ENCODE measurements at places on chromosomes 1 and 21.

DNA sequence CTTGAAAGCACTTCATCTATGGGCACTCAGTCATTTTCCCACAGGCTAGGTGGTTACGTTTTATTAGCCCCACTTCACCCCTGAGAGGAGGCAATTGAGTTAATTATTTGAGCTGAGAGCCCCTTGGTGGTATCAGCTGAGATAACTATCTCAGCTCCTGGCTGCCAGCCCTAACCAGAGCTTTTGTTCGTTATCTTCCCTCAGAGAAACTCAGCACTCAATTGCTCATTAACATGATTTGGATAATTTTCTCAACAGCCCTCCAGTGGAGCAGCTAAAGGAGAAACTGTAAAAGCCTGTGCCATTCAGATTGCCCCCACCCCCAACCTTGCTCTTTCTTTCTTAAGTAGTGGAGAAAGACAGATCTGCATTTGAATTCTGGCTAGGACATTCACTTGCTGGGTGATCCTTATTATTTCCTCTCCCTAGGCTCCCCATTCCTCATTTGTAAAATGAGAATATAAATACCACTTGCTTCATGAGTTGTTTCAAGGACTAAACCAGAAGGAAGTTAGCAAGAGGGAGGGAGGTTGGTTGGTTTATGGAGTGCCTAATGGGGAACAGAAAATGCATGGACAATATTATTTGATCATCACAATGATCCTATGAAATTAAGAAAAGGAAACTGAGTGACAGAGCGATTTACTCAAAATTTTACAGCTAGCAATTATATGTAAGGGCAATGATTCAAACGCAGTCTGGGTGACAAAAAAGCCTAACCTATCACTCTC, 218.7 kb upstream of the FGGY start:
- no peak for DNase-seq

- DNase-seq, result no peak
Measured at GRCh38 chr1:53967409-53968124, 21.4 kb downstream of the LRRC42 start.

DNA sequence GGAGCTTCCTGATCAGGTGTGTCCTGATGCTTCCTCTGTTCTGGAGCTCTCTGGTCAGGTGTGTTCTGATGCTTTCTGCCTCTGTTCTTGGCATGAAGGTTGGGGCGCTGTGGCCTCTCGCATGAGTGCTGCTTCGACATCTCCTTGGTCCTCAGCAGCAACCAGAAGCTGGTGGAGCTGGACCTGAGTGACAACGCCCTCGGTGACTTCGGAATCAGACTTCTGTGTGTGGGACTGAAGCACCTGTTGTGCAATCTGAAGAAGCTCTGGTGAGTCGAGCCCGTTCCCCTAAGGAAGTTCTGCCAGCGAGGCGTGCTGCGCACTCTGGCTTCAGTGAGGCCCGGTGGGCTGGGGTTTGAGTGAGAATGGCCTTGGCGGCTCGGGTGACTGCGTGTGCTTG, 18.0 kb downstream of the NLRP3 start:
- no peak for DNase-seq

- DNase-seq, result no peak
Measured at GRCh38 chr1:100456880-100457279, 81.1 kb upstream of the GPR88 start.

DNA sequence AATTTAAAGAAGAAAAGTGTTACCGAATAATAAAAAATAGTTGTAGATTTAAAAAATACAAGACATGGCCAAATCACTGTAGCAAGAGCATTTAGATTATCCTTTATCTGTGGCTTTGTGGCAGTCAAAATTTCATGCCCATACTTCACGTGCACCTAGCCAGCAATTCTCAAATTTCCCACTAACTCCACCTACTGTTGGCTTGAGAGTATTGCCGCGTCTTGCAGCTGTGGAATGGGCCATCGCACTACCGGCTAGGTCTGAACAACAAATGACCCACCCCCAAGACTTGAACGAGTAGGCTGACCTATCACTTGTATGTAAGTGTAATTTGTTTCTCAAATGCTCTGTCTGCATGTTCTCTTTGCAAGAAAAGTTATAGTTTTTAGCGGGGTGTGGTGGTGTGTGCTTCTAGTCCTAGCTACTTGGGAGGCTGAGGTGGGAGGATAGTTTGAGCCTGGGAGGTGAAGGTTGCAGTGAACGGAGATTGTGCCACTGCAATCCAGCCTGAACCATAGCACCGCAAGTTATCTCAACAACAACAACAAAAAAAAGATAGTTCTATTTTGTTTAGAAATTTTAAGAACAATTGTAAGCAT, 4.1 kb downstream of the KRTAP13-4 start:
- DNase-seq, result peak; percentile 12

DNA sequence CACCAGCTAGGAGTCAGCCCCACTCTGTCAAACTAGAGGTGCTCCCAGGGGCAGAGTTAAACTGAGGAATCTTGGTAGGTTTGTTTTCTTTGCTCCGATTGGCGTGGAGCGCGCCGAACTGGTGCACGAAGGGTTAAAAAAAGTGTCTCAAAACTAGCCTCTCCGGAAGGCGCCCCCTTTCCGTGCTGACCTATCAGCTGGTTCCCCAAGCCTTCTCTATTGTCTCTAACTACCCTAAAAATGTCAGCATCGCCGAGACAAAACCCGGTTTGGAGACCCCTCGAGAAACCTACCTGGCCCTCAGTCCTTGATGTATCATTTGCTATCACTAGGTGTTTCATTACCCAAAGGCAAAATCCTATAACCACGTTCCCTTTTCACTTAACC, 2.2 kb downstream of the TGFB2 start:
- no peak for DNase-seq

- DNase-seq, result peak; percentile 71
Measured at GRCh38 chr1:39955547-39956539, 898 bp downstream of the MFSD2A start.

GRCh38 chr1:174874331-174875053, 125.3 kb upstream of the CACYBP start:
- no peak for DNase-seq

DNA sequence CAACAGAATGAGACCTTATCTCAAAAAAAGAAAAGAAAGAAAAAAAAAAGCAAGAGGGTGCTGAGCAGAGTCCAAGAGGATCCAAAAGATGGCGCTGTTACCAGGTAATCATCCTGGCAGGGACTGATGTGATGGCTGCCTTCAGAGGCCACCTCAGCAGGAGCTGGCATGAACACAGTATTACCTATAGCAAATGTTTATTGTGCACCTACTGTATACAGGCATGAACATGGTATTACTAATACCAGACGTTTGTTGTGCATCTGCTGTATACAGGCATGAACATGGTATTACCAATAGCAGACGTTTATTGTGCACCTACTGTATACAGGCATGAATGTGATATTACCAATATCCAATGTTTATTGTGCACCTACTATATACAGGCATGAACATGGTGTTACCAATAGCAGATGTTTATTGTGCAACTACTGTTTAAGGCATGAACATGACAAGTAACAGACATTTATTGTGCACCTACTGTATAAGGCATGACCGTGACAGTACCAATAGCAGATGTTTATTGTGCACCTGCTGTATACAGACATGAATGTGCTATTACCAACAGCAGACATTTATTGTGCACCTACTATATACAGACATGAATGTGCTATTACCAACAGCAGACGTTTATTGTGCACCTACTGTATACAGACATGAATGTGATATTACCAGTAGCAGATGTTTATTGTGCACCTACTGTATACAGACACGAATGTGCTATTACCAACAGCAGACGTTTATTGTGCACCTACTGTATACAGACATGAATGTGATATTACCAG, 115.1 kb upstream of the TMEM51 start:
- no peak for DNase-seq

GRCh38 chr1:55580845-55581332, 365.7 kb upstream of the USP24 start:
- peak; percentile 92 for DNase-seq

DNA sequence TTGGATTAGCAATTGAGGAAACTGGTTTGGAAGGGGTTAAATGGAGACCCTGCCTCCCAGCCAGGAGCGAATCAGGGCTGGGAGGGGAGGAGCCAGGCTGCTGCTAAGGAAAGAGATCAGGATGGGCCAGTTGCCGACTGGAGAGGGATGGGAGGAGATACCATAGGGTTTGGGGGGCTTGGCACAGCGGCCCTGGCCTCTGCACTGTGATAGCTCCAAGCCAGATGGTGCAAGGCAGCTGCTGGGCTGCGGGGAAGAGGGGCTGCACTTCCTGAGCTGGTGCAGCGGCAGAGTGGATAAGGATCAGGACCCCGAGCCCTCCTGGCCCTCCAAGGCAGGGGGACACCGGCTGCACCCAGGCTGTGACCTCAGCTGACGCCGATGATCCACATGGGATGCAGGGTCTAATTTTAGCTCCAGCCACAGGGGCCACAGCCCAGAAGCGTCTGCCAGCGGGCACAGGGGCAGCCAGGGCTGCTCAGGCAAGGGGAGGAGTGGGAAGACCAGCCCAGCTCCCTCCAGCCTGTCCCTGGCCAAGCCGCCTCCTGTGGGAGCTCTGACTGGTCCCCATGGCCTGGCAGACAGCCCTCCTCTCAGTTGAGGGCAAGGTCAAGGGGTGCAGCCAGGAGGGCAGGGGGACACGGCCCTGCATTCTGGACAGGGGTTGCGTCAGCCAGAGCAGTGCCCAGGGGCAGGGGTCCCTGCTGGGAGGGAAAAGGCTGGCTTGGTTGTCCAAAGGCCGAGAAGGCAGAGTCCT, at the start of gene EXTL1:
TSS of gene EXTL1 (plus strand) at position 129 of the 757 bp plus-strand sequence. CDS start 872 bp downstream, outside the sequence.
- DNase-seq, result peak; percentile 70

- no peak for DNase-seq
Measured at GRCh38 chr21:35528116-35529042, 479.3 kb upstream of the RUNX1 start.

DNA sequence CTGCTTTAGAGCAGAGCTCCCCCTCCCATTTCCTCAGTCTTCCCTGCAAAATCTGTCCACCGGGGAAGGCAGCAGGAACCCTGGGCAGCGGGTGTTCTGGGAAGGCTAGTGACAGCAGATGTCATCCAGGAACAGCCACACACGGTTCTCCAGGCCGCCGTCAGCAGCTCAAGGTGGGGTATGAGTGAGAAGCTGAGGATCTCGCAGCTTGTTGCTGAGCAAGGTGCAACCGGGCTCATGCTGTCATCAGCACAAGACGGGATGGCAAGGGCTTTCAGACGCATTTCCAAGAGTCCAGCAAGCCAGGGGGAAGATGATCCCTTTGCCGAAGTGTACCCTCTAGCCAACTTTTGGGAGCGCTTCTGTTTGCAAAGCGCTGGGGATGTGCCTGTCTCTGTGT, 23.0 kb upstream of the SPSB1 start:
- no peak for DNase-seq

DNA sequence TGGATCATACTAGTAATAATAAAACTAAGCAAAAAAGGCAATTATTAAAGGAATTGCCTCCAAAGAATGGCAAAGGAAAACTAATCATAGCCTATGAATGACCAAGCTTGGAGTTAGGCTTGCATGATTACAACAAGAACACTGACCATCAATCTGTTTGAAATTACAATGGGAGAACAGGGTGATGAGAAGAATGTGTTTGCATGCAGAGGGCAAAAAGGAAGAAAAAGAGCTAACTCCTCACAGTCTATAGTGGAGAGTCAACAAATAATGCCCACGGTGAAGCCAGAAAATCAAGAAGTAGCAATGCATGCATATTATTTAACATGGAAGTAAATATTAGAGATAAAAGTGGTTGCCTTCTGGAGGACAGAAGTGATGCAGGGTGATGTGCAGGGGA, 71.8 kb downstream of the COLGALT2 start:
- no peak for DNase-seq

GRCh38 chr1:87523466-87523865, 194.8 kb downstream of the LMO4 start:
- DNase-seq, result no peak

GRCh38 chr1:93603106-93603505, 78.5 kb downstream of the BCAR3 start:
- DNase-seq, result no peak

DNA sequence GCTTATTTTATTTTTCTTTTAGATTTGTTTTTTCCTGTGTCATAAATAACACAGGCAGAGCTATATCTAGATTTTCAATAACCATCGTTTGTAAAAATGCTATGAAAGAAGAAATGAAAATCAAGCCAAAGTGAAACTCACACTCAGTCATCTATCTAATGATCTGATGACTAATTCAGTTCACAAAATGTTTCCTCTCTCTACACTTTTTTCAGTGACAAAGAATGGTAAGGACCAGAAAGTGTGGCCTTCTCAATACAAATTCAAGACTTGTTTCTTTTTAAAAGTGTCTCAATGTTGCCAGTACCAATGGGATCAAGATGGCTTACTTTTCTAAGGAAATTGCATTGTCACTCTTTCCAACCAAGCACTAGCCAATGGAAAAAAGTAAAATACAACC, 282.8 kb upstream of the PKN2 start:
- DNase-seq, result no peak

DNA sequence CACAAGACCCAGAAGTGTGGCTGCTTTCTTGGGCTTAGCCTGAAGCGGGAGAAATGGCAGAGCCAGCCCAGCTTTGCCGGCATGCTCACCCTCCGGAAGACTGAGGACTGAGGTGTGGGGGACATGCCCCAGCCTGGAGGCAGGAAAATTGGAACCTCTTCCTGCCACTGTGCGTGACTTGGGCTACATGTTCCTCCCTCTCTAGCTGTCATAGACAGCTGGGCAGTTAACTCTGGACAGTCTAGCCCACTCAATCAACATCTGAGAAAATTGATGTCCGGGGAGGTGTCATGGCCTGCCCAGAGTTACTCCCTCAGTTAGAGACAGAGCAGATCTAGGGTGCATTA, 59.7 kb downstream of the UBE2T start:
- DNase-seq, result peak; percentile 40

GRCh38 chr21:38699048-38699447, 106.7 kb upstream of the ETS2 start:
- DNase-seq, result no peak

GRCh38 chr1:228272831-228273571, 65.2 kb downstream of the OBSCN start:
- DNase-seq, result no peak

DNA sequence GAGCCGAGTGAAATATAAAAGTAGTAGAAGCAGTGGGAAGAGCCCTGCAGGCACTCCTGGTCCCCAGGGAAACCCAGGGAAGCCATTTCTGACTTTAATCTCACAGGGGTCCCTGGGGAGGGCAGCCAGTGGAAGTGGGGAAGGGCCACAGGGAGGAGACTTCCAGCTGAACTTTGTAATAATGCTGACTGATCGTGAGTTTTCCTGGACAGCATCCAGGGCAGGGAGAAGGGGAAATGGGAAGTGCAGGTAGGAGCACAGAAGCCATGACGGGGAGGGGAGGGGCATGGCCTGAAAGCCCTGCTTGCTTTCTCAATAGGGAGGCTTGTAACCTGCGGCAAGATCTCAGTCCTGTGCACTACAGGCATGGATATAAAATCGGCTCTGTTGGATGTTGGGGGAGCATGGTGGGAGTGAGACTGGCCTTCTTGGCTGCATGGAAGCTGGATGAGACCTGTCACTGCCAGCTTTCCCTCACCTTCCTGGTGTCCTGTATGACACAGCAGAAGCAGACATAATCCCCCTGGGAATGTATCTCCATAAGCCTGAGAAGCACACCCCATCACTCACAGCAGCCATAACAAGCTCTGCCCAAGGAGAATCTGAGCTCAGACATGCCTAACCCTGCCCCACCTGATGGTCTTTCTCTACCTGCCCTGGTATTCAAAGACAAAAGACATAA, 15.1 kb upstream of the MX1 start:
- DNase-seq, result no peak

GRCh38 chr1:152461544-152461943, 47.5 kb upstream of the CRNN start:
- peak; percentile 7 for DNase-seq
